Stimulated activated CD4-positive, alpha-beta T cell treated with anti-CD3 and anti-CD28 coated beads, TNF-alpha, amount 100 ng/mL, for 1 hour (primary cell): ENCODE measurements at places on chromosomes 1 and 21.

DNA sequence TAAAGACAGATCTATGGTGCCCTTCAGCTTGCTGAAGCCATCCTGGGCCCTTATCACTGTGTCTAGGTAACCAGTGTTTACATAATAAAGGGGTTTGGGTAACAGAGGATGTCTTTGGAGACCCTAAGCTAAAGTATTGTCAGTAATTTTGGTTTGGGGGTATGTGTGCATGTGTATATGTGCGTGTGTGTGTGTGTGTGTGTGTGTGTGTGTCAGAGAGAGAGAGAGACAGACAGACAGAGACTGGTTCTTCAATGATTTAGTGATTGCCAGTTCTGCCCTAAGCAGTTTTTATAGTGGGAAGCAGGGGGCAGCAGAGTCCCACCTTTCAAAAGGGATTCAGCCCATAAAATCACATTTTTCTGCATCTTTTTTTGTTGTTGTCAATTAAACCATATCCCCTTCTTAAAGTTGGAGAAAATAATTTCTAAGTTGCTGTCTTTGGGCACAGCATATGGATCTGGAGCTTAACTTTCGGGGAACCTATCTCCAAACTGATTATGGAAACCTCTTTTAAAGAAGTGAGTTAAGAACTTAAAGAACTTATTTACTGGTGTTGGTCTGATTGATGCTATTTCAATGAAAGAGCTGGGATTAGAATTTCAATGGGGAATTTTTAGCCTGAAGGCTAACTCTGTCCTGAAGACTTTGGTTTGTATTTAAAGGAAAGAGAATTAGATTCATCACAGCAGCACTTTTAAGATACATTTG lies 51.1 kb downstream of the ZNF326 start:
- DNase-seq, result no peak

GRCh38 chr1:21311016-21311415 lies 20.8 kb upstream of the ECE1 start:
- DNase-seq, result no peak

DNA sequence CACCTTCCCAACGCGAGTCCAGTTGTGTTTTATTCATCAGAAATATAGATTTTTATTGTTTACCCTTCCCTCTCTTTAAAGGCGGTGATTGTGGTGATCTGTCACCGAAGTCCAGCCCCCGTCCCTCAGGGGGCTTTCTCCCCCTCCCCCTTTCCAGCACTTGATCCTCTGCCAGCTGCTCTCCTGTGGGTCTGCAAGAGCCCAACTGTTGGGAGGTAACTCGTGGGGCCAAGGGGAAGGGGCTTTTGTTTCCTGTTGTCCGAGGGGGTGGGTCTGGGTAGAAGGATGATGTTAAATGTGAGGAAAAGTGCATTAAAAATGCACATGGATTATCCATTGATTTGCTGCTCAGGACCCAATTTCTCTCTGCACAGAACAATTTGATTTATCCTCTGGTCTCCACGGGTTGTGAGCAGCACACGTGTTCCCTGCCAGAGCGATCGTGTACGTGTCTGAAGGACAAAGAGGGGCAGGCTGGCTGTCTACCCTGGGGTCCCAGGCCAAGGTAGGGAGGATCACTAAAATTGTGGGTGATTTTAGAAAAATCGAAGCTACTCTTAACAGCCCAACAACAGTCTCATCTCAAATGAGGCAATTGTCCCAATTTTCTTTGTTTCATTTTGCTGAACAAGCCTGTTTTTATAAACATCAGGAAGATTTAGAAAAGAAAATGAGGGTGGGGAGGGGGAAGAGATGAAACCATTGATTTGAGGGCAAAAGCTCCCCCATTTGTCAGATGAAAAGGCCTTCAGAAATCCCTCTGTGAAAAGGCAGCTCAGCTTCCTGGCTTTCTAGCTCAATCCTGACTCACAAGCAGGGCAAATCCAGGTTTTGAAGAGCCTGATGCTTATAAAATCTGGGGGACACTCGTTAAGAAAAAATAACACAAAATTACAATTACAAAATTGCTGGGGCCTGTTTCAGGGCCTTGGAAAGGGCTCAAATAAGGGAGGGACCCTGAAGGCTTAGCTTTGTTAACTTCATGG lies 176.2 kb downstream of the RHOU start:
- DNase-seq, result no peak

- DNase-seq, result no peak
Measured at GRCh38 chr21:39208624-39209333, 25.5 kb upstream of the PSMG1 start.

GRCh38 chr21:33817663-33818451 lies 97.7 kb downstream of the ATP5PO start:
- no peak for DNase-seq

GRCh38 chr1:118767971-118768370 lies 220.2 kb downstream of the TBX15 start:
- no peak for DNase-seq

DNA sequence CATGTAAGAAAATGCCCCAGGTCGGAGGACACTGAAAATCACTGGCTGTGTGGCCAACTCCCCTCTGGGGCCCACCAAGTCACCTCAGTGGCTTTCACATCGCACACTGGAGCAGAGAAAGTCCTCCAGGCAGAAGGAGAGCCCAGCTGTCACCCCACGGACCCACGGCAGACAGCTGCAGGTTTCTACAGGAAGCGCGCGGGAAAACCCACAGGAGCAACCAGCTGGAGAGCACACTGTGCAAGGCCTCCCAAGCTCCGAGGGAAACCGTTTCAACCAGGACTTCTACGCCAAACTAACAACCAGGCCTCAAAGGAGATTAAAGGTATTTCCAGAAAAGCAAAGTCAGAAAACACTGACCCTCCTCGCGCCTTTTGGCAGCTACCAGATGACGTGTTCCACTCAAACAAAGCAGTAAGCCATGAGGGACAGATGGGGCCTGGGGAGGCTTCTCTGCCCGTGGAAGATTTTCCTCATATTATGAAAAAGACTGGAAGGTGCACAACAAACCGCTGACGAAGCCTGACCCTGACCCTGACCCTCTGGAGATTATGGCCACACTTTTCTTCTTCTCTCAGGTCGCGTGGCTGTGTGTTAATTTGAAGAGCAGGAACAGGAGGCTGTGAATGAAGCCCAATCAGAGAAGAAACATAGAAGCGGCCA lies 21.0 kb downstream of the WDR4 start:
- DNase-seq, result no peak

DNA sequence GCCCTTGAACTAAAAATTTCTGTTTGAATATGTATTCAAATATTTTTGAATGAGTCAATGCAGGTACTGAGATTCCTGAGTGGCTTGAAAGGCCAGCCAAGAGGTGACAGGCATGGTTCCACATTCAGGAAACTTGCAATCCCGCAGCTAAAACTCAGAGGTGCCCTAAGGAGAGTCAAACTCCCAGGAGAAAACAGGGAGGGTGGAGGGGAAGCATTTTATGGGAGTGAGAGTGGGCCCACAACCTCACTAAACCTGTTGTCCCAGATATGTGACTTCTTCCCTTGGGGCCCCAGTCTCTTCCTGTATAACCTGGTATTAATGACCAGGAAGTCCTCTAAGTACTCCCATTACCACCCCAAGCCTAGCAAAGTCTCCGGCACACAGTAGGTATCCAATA lies 189.6 kb downstream of the PLPP3 start:
- no peak for DNase-seq

- no peak for DNase-seq
Measured at GRCh38 chr1:151145304-151146071, 943 bp downstream of the SEMA6C start.

GRCh38 chr1:153942766-153943549 lies 3.6 kb downstream of the DENND4B start:
- no peak for DNase-seq

GRCh38 chr1:186828611-186829454 lies at the start of gene PLA2G4A:
Gene PLA2G4A (plus strand): TSS chr1:186828949. CDS start chr1:186854355, 25,406 bp downstream.
- DNase-seq, result no peak

GRCh38 chr21:39946199-39946598 lies 79.0 kb downstream of the PCP4 start:
- no peak for DNase-seq
